ENCODE measurements at places on chromosomes 3 and 15.

DNA sequence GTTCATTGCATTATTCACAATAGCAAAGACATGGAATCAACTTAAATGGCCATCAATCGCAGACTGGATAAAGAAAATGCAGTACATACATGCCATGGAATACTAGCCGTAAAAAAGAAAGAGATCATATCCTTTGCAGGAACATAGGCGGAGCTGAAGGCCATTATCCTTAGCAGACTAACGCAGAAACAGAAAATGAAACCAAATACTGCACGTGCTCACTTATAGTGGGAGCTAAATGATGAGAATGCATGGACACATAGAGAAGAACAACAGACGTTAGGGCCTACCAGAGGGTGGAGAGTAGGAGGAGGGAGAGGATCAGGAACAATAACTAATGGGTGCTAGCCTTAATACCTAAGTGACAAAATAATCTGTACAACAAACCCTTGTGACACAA is 57.9 kb downstream of the RASA2 start:
- DNase-seq, result no peak

DNA sequence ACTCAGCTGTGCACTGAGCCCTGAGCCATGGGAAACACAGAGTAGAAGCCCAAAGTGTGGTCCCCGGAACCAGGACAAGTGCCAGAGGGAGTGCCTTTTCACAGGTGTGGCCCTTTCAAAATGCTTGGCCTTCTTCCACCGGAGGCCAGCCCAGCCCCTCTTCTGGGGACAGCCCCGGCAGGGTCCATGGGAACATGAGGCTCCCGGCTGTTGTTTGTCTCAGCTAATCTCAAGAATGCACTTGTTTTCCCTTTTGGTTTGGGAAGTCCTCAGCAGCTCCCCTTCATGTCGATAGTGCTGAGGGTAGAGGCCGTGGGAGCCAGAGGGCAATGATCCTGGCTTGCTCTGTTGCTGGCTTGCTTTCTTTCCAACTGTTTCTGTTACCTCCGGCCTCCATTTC is 91.1 kb upstream of the MRPS22 start:
- DNase-seq, result no peak

DNA sequence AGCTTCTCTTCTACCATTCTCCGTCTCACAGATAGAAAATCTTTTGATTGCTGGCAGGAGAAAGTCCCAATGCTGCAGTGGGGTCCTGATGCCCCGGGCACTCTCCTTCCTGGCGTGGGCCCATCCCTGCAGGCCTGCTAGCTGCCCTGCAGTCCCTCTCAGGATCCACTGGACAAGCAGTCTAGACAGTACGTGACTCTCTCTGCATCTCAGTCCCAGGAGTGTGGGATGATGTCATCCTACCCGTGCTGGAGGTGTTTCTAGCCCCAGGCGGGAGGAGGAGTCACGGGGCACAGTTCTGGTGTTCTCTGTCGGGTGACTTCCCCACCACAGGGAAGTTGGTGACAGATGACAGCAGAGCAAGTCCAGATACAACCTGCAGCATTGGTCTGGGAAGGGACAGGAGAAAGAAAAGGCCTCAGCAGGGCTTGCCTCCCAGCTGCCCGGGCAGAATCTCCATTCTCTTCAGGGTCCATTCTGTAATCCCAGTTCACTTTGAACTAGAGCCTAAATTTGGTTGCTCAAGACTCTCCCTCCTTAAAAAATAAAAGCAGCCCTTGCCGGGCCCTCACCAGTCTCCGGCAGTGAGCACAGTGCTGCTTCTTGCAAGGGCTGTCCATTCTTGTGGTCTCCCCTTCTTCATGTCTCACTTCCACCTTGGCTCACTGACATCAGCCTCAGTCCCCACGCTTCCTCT is 30.6 kb downstream of the SLC28A1 start:
- DNase-seq, result no peak

DNA sequence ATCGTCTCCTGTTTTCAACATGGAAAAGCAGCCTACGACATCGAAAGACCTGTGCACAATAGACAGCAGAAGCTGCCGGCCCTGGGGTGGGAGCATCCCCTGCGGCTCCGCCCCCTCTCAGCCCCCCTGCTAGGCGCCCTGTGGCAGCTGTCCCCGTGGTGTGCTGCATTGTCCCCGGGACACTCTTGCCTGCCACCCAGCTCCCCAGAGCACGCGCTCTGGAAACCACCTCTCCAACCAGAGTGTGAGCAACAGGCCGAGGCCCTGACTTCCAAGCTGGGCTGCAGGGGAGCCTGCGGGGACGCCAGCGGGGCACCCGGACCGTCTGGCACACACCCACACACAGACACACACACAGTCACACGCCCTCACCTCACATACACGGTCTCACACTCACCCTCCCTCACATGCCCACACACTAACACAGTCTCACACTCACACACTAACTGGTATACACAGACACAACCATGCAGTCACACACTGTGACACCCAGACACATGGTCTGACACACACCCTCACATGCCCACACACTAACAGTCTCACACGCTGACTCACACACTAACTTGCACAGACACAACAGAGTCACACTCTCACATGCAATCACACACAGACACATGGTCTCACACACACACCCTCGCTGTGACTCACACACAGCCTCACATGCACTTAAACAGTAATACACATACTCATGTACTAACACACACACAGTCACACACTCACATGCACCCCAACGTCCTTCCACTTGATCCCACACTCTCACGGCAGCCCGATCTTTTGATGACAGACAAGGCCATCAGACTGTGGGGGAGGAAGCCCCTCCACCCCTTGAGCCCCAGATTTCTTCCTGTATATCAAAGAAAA is 94.7 kb downstream of the OCA2 start:
- DNase-seq, result no peak

- no peak for DNase-seq
These were observed 79.8 kb upstream of the PFN2 start for GRCh38 chr3:150050510-150050909.

GRCh38 chr15:36905908-36906307 is 194.4 kb downstream of the MEIS2 start:
- no peak for DNase-seq

- DNase-seq, result no peak
These were observed 107.7 kb downstream of the CHCHD4 start for GRCh38 chr3:14016900-14017475.

GRCh38 chr3:184467171-184467570 is 87.3 kb downstream of the CHRD start:
- no peak for DNase-seq

- DNase-seq, result no peak
These were observed 96.0 kb downstream of the SUCLG2 start for GRCh38 chr3:67558426-67558825.

- DNase-seq, result no peak
These were observed 573.2 kb upstream of the MDFIC2 start for GRCh38 chr3:70885636-70886035.

- no peak for DNase-seq
These were observed 248.3 kb downstream of the ADAMTS17 start for GRCh38 chr15:100093211-100094126.

DNA sequence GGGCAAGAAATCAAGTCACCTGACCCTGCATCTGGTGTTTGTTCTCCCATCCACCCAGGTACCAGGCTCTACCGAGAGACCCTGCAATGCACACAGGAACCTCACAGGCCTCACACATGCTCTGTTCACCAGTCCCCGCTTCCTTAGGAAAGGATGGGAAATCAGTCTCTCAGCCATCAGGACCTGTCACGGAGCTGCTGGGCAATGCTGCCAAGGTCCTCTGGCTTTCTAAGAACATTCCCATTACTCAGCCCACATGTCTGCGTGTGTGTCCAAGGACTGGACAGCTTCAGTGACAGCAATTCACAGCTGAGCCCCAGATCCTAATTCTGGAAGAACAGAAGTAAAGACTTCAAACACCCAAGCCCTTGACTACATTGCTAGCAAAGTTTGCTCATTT is 6.5 kb upstream of the SRGAP3 start:
- DNase-seq, result no peak

- no peak for DNase-seq
These were observed 385.6 kb downstream of the NR2F2 start for GRCh38 chr15:96716075-96716474.

GRCh38 chr15:25226360-25226759 is 212.5 kb downstream of the UBE3A start:
- no peak for DNase-seq

GRCh38 chr3:79968418-79968817 is 200.6 kb upstream of the ROBO1 start:
- DNase-seq, result no peak

DNA sequence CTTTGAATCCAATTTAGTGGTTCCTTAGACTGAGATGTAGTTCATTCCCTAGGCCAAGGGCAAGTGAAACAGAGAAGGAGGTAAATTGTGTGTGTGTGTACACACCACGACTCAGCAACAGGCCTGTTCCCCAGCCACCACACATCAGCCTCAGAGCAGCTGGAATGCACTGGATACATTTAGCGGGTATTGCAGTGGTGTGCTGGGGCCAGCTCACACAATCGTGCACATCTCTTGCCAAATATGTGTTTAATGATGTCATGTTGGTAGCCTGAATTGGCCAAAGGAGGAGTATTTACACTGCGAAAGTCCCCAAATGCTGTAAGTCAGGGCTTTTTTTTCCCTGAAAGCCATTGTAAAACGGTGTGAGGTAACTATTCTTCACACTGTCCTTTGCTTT is 82.3 kb downstream of the RBPMS2 start:
- DNase-seq, result no peak

DNA sequence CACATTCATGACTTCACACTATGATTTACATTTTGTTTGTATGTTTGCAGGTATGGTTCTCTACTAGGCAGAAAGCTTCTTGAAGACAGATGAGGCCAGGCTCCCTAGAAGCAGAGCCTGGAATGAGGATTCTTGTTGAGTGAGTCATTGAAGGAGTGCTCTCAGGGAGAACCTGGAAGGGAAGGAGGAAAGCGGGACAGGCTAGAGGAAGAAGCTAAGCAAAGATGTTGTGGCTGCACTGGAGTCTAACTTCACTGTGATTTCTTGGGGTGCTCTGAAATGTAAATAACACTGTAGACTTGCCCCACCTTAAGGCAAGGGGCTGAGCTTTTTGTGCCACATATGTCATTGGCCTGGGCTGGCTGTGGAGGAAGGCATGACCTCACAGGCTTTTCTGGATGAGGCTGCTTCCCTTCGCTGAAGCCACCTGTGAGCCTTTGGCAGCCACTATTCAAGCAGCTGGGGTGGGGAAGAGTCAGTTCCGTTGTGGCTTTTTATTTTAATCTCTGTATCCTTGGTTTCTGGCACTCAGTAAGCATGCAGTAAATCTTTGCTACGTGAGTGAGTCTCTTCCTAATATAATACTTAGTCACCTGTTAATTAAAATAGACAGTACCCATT is 307.3 kb downstream of the SV2B start:
- DNase-seq, result no peak

GRCh38 chr3:131216801-131217200 is 164.8 kb upstream of the NUDT16 start:
- DNase-seq, result no peak

DNA sequence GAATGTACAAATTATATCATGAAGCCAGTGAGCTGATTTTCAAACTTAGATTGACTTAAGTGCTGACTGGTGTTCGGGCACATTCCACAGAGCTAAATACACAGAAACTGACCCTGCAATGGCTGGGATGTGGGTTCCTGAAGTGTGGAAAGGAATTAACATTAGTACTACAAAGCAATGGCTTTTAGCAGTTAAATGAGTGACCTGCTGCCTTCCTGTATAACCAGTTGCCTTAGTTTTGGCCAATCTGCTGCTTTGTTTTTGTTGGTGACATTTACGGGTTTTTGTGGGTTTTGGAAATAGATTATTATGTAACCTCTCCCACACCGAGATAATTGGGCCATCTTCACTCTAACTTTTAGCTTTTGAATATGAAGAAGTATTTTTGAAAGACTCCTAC is 2.4 kb upstream of the SKIC8 start:
- no peak for DNase-seq

DNA sequence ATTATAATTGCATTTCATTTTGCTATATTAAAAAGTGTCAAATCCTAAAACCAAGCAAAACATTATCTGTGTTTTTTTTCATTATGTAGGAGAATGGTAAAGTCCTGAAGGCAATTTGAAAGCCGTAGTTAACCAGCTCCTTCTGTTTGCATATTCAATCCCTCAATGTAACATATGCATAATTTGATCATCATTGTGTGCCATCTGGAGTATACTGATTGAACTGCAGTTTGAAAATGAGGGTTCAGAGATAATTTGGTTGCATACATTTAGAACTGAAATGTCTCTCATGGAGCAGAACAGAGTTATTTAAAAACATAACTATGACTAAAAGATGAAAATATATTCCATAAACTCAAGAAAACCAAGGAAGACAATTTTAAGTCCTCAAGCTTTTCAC is 518.6 kb downstream of the GBE1 start:
- no peak for DNase-seq

DNA sequence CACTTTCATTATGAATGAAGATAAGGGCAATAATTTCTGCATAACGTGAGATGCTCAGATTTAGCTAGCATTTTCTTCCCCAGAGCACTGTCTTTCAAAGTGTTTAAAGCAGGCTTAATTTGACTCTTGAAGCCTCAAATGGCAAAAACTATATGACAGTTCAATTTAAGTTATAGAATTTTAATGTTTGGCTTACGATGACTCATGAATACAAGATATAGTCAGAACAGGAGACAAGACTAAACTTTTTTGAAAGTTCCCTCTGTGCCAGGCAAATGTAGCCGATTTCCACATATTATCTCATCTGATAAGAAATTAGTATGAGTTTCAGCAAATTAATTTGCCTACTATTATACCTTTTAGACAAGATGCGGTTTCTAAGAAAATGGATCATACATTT is 19.6 kb downstream of the ABI3BP start:
- no peak for DNase-seq

DNA sequence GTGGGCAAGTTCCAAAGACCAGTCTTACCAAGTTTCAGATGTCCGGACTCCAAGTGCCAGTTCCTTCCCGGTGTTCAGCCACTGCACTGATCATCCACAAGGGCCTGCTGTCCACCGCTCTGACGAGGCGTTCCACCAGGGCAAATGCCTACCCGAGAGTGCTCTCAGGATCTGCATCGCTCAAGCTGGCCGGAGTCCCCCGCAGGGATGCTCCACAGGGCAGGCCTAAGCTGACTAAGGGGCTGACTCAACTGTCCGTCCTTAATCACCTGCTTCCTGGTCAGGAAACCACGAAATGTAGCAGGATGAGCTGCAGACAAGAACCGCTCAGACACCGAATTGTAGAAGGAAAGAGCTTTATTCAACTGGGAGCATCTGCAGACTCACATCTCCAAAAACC is 341.6 kb downstream of the KCNH8 start:
- DNase-seq, result no peak

DNA sequence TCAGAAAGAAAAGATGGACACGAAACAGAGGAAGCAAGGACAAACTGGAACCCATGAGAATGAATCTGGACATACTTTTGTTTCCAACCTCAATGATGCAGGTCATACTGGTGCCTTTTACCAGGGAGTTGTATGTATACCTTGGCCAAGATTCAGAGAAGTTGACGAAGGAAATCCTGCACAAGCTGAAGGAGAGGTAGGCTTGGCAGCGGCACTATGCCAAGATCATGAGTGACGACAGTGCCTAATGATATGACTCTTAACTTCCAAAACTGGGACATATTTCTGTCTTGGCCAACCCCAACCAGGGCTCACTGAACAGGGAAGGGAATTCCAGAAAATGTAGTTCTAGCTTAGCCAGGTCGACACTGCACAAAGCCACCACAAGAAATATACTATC is 149.2 kb upstream of the SLCO3A1 start:
- DNase-seq, result no peak

GRCh38 chr15:94367726-94368535 is 136.6 kb downstream of the MCTP2 start:
- DNase-seq, result no peak
